CD4-positive, alpha-beta memory T cell (primary cell): ENCODE measurements at places on chromosomes 2 and 18.

DNA sequence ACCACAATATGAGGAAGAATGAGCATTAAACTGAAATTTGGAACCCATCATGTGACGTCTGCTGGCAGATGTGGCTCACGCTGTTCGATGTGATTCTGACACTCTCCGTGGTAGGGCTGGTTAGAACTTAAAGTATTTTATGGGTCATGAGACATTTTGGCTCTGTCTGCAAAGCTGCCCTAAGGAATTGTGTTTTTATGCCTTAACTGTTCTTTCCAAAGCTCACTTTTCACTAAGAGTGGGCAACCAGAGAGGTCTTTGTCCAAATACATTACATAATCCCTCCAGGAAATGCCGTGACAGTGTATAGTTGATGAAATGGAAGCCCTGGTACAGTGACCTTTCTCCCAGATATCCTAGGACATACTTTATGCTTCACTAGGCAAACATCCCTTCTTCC, 119.1 kb downstream of the AQP4 start:
- H3K4me3 ChIP-seq = no peak overlapping the region
- no peaks in the 10 kb centered on the region for H3K4me1 ChIP-seq
- no peak overlapping the region for H3K27ac ChIP-seq
- no peak for DNase-seq

DNA sequence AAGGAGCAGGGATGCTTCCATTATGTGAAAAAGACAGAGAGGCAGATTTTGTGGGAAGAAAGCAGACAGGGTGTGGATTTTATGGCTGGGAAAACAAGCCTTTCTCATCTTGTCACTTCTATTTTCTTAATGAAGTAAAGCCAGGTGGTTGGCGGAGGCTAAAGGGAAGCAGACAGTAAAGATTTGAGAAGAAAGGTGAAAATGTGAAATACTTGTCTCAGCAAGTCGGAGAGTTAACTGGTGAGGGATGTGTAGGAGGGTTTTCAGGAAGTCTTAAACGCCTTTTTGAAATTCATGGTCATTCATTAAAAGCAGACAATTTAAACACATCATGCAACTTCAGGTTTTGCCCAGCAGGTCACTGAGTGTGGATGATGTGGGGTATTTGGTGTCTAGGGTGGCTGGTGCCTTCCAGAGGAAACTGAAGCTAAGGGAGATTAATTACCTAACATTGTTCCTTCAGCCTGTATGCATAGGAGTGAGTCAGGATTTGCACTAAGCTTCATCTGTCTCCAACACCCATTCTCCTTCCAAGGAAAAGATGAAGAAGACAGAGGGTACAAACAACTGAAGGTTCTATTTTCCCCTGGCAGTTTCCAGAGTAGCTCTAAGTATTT, 20.7 kb downstream of the SLC14A2 start:
- no peak overlapping the region for H3K4me3 ChIP-seq
- no peaks in the 10 kb centered on the region for H3K4me1 ChIP-seq
- no peak for DNase-seq
- no peaks in the 10 kb centered on the region for H3K36me3 ChIP-seq
- no peaks in the 10 kb centered on the region for H3K27me3 ChIP-seq

DNA sequence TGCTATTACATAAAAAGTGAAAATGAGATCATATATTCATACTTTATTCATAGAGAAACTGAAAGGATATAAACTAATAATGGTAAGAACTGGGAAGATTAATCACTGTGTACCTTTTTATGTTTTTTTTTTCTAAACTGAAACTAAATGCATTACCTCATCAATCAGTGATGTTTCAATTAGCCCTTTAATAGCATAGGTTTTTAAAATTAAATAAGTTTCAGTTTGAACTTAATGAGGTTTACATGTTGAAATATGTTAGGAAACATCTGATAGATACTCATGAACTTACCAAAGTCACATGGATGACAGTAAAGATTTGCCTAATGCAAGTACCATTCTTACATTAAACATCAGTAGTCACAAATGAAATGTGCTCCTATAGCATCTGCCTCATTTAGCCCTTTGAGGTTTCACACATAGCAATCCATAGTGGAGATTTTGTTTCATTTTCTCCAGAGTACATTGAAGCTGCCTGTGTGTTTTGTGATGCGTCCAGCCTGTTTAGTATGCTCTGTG, 8.9 kb downstream of the MAPRE2 start:
- H3K27me3 ChIP-seq = no peaks in the 10 kb centered on the region
- peak overlapping the region; percentile 31 for H3K4me3 ChIP-seq
- DNase-seq = no peak

DNA sequence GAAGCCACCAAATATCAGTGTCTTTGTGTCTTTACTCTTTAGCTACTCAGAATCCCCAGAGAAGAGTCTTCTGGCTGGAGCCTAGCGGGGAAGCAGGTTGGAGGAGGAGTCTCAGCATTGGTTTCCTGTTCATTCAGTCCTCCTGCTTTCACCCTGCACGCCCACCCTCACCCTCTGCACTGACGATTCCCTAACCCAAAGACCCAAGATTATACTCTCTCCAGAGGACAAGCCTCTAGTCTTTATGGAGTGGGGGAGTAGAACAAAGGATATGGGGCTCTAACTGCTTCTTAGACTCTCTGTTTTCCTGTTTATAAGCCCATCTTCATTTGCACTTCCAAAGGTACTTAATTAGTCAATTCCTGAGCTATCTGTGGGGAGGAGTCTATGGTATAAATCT, 338.8 kb downstream of the AGPS start:
- no peak overlapping the region for H3K27ac ChIP-seq
- H3K4me1 ChIP-seq = no peaks in the 10 kb centered on the region
- no peak for DNase-seq

- no peaks in the 10 kb centered on the region for H3K27me3 ChIP-seq
- no peaks in the 10 kb centered on the region for H3K36me3 ChIP-seq
- H3K27ac ChIP-seq = no peak overlapping the region
- no peak for DNase-seq
- no peaks in the 10 kb centered on the region for H3K4me1 ChIP-seq
- H3K4me3 ChIP-seq = no peak overlapping the region
These were observed 109.7 kb downstream of the CLIP4 start for GRCh38 chr2:29224693-29225551.
